ENCODE measurements at places on chromosomes 1 and 21.

DNA sequence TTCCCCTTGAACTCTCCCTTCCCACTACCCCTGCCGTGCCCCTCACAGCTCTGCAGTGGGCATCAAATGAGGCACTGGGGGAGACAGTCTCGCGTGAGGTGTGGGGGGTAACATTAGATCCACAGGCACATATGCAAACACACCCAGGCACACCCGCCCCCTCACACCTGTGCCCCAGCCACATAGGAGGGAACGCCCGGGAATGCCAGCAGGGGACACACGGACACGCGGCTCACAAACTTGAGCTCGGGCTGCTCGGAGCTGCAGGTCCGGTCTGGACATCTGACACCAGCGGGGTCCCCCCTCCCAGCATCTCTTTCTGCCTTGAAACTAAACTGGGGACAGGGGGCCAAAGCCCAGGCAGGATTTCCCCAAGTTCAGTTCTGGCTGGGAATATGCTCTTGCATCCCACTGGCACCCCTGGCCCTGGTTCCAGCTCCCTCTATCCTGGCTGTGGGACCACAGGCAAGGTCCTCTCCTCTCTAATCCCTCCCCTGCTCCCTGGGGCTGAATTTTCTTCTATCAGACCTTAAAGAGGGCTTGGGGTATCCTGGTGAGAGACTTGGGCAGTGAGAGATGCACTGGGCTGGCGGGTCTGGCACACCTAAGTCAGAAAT is 30.6 kb downstream of the CDCP2 start:
- DNase-seq = no peak

DNA sequence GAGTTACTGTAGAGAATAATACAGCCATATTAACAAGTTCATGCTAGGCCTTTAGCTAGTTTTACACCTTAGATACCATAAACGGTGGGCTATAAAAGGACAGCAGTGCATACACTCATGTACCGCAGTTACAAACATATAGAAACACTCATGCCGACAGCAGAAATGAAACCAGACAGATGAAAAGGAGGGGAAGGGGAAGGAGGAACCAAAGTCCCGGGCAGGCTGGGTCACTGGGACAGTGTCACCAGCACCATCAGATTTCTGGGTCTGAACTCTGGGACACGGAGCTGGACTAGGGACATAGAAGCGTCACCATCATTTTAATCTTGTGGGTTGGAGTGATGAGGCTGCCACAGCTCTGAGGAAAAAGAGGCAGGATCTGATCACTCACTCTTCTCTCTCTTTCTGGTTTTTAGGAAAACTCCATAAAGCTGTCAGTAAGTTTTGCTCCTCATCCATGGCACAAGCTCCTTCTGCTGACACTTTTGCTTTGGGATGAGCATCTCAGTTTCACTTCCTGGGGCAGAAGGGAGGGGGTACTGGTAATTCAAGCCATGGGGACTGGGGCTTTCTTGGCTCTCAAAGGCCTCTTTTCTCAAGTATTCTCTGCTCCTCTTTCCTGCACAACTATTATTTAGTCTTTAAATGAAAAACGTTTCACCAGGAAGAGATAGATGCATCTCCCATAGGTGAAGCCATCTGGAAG is 7.8 kb upstream of the ZNF691 start:
- no peak for DNase-seq

- DNase-seq = peak; percentile 79
These were observed 135.4 kb downstream of the PROX1 start for GRCh38 chr1:214123061-214123784.

DNA sequence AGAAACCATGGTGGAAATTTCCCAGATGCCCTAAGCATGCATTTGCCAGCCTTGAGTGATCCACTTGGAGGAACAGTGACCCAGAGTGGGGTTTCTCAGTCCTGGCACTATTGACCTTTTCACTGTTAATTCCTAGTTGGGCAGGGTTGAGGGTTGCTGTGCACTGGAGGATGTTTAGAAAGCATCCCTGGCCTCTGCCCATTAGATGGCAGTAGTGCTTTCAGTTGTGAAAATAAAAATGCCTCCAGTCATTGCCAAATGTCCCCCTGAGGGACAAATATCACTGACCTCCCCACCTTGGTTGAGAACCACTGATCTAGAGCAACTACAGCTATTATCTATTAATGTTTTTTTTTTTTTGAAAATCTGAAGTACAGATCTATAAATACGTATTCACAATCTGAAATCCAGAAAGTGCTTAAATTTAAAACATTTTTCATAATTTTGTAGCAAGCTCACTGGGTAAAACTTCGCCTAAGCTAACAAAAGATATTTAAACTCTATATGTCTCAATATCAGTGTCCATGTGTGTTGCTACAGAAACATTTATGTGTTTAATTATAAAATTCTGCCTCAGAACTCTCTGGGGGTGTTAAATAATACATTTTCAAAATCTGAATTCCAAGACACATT is 27.3 kb downstream of the F3 start:
- peak; percentile 51 for DNase-seq

DNA sequence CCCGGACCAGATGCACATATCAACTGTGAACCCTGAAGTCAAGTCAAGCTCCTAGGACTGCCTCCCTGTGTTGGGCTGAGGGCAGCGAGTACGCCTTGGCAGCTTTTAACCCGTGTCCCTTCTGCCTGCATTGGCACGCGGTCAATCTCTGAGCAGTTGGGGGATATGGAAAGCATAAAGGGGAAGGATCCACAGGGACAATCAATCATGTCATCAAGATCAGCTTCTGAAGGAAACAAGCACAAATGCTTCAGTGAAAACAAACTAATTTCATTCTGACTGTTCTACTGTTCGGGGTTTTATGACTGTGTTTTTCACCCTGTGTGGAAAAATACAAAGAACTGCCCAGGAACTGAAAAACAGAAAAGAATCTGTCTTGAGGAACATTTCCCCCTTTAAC is 106.2 kb downstream of the RUNX1 start:
- DNase-seq = no peak

DNA sequence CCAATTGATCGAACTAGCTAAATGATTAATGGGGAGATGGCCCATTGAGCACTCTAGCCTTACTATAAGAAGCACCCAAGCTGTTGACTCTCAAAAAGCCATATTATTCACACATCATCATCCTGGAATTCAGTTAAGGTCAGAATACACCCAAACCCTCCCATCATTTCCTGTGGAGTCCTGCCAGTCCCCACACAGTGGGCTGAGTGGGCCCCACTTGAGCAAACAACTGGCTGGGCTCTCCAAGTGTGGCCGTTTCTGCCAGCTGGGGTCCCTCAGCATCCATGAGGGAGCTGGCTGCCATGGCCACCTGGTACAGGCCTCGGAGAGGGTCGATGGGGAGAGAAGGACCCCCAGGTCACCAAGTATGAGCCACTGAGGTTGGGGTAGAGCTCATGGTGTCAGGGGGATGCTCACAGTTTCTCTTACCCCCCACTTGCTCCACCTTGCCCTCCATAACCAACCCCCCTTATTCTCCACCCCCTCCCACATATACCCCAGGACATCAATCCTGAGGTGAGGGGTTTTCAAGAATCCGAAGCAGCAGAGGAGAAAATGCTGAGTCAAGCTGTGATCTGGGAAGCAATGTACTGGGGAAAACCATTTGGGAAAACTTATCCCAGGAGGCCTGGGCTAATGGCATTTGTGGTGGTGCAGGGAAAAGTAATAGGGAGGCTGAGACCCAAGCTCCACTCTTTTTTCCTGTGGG is 60.3 kb downstream of the UBE2T start:
- DNase-seq = peak; percentile 81

DNA sequence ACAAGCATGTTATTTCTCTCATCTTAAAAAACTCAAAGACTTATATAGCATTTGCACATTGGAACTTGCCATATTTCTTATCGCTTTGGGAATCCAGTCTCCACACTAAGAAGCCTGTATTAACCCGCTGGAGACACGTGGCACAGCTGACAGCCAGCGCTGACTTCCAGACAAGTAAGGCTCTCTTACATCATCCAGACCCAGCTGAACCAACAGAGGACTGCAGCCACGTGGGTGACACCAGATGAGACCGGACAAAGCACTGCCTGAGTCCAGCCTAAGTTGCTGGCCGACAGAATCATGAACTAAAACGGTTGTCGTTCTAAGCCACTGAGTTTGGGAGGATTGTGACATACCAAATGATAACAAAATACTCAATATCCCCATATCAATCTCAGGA is 6.3 kb upstream of the CD247 start:
- no peak for DNase-seq
